Fibroblast of mammary gland (primary cell): ENCODE measurements at places on chromosomes 11 and 22.

- DNase-seq = peak; percentile 75
These were observed 10.3 kb downstream of the APOL4 start for GRCh38 chr22:36191106-36191836.

GRCh38 chr11:6404342-6405051 is 14.2 kb downstream of the SMPD1 start:
- peak; percentile 25 for DNase-seq

- DNase-seq = peak; percentile 58
These were observed 670 bp downstream of the NEFH start for GRCh38 chr22:29480512-29481264.

DNA sequence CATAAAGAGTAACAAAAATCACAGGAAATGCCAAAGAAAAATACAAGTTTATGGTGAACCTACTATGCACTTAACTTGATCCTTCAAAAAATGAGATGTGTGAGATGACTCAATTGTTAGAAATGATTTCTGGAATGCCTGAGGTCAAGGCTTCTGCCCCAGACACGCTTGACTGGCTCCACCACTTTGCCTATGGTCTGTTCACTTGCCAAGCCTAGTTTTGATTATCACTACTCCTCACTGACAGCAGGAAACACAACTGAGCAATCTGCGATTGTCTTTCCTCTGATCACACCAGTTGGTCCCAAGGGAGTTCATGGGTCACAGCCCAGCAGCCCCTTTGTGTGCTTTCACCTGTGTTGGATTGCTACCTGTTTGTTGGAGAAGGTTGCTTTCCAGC is 20.6 kb upstream of the PRDM10 start:
- peak; percentile 63 for DNase-seq
